ENCODE measurements at places on chromosomes 12 and 14.

DNA sequence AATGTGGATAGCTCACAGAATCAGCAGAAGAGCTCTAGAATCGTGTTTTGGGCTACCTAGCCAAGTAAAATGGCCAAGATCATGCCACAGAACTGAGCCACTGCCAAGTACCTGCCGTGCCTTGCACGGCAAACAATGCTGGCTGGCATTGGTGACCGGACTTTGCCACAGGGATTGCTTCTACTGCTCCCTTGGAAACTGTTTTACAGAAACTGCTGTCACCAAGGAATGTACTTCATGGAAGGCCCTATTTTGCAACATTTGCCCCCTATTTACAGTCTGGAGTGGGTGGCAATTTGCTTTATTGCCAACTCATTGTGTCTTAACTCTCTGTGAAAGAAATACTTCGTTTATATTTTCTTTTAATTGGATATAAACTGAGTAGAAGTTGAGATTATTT is 49.0 kb downstream of the BORCS5 start:
- no peak for DNase-seq

- no peak for DNase-seq
These were observed 17.7 kb downstream of the WNT5B start for GRCh38 chr12:1646569-1647284.

DNA sequence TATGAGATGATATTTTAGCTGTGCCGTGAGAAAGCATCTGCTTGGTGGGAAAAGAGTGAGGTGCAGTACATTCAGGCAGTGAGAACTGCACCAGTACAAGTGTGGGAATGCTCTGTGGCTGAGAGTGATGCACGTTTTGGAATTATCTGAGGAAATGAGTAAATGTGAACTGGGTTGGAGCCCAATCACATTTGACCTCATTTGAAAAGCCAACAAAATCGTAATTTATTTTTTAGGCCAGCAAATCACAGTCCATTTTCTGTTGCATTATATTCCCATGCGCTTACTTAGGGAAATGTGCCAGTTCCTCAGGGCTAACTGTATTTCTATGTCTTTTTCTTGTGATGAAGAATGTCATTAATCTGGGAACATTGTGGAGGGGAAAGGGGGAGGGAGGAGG is 77.3 kb downstream of the SNAPC1 start:
- DNase-seq = peak; percentile 7

GRCh38 chr14:22387776-22388241 is 201.2 kb downstream of the DAD1 start:
- DNase-seq = no peak

- no peak for DNase-seq
These were observed 103.2 kb downstream of the TSPAN8 start for GRCh38 chr12:71054551-71054950.

- DNase-seq = no peak
These were observed 52.1 kb upstream of the ATP2B1 start for GRCh38 chr12:89760783-89761182.

- no peak for DNase-seq
These were observed 1133.3 kb downstream of the AACS start for GRCh38 chr12:126198516-126198915.

GRCh38 chr14:88044776-88045446 is 40.0 kb downstream of the GPR65 start:
- no peak for DNase-seq

GRCh38 chr12:4268329-4269181 is 5.0 kb upstream of the CCND2 start:
- no peak for DNase-seq

DNA sequence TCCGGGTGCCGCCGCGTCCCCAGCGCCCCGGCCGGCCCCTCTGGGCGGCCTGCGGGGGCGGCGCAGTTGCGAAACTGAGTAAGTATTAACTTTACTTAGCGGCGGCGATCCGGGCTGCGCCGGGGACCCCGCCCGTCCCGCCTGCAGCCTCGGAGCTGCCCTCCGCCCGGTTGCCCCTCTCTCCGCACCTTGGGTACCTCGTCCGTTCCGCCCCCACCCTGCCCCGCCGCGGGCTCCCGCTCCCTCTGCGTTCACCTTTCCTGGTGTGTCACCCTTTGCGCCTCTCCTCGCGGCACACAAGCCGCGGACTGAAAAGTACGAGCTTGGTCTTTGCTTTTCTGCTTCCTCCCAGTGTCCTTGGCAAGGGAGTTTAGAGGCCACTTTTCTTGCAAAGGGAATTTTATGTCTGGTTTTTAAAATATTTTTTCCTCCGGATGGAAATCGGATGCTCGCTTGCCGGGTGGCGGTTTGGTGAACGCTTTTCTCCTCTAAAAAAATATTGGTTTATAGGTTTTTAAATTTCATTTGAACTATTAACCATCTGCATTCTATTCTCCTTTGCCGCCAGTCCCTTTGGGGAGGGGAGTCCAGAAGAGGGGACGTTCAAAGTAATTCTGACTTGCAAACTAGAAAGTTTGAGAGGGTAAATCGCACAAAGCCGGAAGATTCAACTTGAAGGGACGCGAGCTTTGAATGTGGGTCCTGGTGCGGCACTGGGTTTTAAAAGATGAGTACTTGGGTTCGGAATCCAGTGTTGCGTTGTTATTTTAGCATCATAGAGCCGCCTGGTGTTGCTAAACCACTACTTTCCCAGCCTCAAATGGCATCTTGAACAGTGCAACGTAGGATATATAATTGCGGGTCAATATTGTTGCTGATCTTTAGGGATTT is 834 bp downstream of the RASSF8 start:
- DNase-seq = peak; percentile 86

DNA sequence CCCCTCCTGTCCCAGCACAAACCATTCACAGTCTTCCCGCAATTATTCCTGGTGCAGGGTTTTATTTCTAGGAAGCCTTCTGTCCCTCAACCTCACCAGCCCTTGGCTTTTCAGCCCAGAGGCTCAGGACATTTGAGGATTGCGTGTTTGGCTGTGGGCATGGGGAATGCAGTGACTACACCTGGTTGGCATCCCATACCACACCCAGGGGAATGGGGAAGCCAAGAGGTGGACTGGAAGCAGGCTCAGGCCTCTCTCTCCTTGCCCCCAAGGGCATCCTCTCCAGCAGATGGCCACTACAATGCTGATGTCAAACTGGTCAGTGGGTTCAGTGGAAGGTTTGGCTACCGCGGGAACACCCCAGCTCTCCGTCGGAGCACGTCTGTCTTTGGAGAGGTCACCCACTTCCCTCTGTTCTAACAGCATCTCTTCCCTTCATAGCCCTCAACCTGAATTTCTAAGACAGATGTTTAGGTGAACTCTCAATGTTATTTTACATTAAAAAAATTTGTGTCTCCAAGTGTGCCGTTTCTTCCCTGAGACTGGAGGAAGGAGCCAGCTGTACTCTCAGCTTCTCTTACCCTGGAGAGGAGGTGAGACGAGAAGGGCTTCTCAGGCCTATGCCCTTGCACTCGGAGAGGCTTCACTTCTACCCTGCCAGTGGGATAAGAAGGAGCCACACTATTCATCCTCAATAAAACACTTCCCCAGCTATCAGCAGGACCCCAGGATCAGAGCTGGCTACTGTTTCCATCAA is 35.5 kb downstream of the DCAF4 start:
- DNase-seq = peak; percentile 24

DNA sequence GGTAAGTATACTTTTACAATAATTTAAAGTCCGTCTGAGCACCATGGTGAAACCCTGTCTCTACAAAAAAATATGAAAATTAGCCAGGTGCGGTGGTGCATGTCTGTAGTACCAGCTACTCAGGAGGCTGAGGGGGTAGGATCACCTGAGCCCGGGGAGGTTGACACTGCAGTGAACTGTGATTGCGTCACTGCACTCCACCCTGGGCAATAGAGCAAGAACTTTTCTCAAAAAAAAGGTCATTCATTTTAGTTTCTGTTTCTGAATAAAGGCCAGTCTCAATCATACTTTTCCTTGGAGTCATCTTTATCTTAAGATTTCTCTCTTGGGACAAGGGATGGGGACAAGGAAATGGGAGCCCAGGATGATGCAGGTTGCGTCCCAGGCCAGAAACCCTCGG is 12.9 kb downstream of the ANKRD13A start:
- peak; percentile 26 for DNase-seq

GRCh38 chr12:82644896-82645295 is 41.8 kb upstream of the TMTC2 start:
- no peak for DNase-seq

- DNase-seq = peak; percentile 31
These were observed 659 bp upstream of the FOXJ2 start for GRCh38 chr12:8031872-8032241.

GRCh38 chr14:53953002-53953827 is 3.4 kb downstream of the BMP4 start:
- DNase-seq = peak; percentile 73

DNA sequence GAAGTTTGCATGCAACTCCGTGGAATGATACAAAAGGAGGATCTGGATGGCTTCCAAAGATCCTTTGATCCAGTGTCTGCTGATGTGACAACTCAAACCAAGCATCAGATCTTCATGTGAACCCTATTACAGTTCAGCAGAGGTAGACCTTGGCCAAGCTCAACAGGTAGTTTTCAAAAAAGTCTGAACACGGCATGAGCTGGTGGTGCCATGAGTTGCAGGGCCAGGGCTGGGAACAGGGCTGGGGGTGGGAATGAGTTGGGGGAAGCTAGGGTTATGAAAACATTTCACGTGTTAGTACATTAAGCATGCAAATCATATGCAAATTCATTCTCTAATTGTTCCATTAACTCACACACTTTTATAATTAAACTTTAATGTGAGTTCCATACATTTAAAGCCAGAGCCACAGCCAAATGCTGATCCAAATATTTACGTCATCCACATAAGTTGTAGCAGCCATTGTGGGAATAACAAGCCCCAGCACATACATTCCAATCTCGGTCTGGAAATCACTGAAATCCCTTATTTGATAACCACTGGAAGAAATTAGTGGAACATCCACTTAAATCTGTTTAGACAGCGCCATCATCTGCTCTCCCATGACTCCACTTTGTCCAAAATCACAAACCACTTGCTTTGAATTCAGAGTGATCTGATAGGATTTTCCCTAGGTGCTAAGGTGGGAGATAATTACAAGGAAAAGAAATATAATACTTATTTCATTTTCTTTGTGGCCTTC is 158.5 kb downstream of the APAF1 start:
- DNase-seq = no peak

DNA sequence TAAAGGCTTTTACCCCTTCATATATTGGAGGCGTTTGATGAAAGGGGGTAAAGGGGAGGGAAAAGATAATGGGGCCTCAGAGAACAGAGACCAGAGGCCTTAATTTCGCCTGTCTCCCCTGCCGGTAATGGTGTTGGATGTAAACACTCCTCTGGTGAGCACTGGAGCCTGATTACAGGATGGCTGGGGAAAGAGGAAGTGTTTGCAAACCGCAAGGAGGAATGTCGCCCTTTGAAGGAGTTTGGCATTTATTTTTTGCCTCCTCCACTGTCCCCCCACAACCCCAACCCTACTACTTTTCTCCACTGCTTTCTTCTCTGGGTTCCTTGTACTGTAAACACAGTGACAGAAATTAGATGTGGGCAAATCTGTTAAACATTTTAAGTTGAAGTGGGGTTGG is 211.9 kb upstream of the TBX3 start:
- DNase-seq = no peak

DNA sequence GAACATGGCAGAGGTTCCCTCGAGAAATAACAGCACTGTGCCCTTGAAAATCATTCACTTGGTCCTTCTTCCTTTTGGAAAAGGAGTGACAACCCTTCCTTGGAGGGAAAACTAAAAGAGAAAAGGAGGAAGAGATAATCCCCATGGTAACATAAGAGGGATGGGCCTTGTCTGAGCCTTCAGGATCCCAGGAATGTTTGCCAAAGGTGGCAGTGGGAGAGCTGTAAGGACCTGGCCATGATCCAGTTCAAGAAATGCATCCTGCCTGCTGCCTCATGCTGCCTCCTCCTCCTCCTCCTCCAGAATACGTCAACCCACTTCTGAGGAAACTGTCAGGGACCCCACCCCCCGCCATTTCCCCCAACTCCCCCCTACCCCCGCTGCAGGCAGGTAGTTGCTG is 118.8 kb downstream of the KCNK10 start:
- DNase-seq = no peak

DNA sequence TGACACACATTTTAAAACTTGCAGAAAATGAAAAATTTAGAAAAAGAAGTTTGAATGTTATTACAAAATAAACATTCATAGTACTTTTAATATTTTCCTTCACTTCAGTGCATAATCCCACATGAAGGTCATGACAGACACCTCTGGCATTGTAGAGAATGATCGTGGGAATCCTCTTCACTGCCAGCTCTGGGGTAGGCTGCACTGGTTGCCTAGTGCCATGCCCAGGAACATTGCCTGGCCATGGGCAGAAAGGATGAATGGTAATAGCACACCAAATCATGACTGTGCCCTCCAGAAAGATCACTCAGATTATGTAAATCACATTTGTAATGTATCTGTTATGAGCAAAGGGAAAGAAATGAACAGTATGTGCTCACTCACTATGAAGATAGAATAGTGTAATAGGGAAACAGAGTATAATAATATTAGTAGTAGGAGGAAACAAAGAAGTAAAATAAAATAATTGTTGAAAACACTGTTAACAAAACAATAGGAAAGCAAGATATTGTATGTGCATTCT is 161.6 kb downstream of the PLCZ1 start:
- DNase-seq = peak; percentile 24

- DNase-seq = no peak
These were observed 5.0 kb upstream of the RNU7-1 start for GRCh38 chr12:6938353-6939190.

- no peak for DNase-seq
These were observed 37.5 kb downstream of the EID3 start for GRCh38 chr12:104340925-104341611.

DNA sequence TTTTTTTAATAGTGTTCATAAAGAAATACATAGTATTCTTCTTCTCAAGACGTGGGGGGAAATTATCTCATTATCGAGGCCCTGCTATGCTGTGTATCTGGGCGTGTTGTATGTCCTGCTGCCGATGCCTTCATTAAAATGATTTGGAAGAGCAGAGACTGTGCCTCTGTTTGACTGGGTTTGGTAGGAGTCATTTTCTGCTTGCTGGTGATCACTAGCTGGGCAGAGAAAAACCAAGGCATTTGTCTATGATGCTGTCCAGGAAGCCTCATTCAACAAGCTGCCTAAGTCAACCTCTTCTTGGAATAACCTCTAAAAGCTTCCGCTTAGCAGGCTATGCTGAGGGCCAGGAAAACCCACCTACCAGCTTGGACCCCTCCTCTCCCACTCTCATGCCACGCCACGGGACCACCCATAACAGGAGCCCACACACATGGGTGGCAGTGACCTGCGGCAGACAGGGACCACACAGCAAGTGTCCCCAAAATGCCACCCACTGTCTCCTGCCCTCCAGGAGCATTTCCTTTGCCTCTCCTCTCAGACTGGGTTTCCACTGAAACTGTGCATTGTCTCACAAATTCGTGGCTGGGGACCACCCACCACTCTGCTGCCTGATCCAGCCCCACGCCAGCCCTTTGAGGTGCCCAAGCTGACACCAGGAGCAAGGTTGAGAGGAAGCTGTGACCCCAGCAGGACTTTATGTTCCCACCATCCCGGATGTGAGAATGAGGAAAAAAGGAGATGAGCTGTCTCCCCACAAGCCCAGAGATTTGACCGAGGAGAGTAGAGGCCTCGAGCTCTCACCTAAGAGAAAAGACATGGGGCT is 36.8 kb downstream of the DAD1 start:
- no peak for DNase-seq
